Stimulated activated CD4-positive, alpha-beta T cell treated with anti-CD3 and anti-CD28 coated beads, Interleukin-15, amount 100 ng/mL, for 48 hours (primary cell): ENCODE measurements at places on chromosomes 3 and 15.

DNA sequence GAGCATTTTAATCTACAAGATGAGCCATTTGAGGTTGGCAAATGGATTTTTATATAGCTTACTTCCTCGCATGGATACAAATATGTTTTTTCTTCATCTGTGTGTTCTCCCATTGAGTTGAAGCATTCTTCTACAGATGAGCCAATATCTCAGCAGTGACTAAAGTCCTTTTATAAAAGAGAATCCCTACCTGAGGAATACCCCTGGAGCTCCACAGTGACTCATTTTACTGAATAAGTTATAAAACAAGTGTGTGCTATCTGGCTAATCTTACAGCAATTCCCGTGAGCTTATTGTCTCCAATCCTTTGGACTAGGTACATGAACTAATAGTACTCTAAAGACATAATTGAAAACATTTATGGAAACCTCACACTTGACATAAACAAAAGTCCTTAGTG, 354.2 kb upstream of the BCHE start:
- no peak for DNase-seq

DNA sequence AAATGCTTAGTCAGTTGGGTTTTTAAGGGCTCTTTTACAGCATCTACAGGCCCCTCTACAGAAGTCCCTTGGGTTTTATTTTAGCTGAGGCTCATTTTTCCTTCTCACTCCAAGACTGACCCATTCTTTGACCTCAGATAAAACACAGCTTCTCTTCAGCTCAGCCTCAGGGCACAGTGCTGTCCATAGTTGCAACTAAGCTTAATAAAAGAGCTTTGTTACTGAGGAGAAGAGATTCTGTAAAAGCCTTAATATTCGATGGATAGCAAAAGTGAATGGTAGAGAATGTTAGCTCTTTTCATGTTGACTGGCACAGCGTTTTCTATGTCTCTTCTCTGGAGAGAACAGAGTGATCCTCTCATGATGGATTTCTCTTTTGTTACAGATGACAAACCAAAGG, 277.9 kb downstream of the BBX start:
- no peak for DNase-seq

GRCh38 chr3:79521221-79521848, 246.5 kb downstream of the ROBO1 start:
- no peak for DNase-seq

DNA sequence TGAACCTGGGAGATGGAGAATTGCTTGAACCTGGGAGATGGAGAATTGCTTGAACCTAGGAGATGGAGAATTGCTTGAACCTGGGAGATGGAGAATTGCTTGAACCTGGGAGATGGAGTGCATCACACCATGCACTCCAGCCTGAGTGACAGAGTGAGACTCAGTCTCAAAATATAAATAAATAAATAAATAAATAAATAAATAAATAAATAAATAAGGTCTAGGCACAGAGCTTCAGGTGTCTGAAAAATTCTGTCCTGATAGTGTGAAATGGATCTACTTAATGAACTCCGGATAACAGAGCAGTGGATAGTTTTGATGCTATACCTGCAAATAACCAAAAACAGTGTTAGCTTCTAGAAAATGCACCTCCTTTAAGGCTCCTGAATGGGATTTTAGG, 24.3 kb upstream of the NUDT16 start:
- no peak for DNase-seq

GRCh38 chr15:20345401-20345958, 196.1 kb downstream of the GOLGA6L6 start:
- no peak for DNase-seq

- no peak for DNase-seq
Observed at GRCh38 chr3:12100784-12101183, 57.9 kb downstream of the TIMP4 start.

- DNase-seq, result no peak
Observed at GRCh38 chr3:122246199-122246598, 62.7 kb downstream of the CASR start.

GRCh38 chr3:29494305-29495036, 213.6 kb downstream of the RBMS3 start:
- DNase-seq, result no peak
